ENCODE measurements at places on chromosomes 3 and 15. TPM values are rescaled to one million over a fixed set of nuclear protein-coding genes. Genes with fewer than 3 reads are reported as not detected.

GRCh38 chr15:60801395-60801794, 322.5 kb upstream of the ICE2 start:
- DNase-seq = no peak
- no peaks in the 10 kb centered on the region for H3K36me3 ChIP-seq
- H3K27me3 ChIP-seq = no peaks in the 10 kb centered on the region
- H3K4me3 ChIP-seq = no peak overlapping the region
- no peak overlapping the region for H3K27ac ChIP-seq
- peaks cover 34% of the 10 kb centered on the region for H3K4me1 ChIP-seq

DNA sequence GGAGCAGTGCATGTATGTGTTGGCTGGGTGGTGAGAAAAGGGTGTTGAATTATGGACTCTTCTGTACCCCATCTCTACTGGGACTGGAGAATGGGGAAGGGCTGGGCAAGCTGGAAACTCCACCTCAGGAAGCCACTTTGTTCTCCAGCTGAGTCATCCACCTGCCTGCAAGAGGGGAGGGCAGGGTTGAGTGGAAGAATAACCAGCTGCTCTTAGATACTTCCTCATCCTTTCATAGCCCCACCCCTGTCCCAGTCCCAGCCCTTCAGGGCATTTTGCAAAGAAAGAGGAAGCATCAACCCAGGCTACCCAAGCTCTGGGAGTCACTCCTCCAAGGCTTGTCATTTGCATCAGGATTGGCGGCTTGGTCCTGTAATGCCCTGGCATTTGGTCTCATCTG, 33.1 kb downstream of the RAB11A start:
- H3K4me3 ChIP-seq = no peak overlapping the region
- no peak for DNase-seq
- no peak overlapping the region for H3K27ac ChIP-seq
- H3K27me3 ChIP-seq = no peaks in the 10 kb centered on the region
- H3K4me1 ChIP-seq = peaks cover 12% of the 10 kb centered on the region

Gene GNAT1
- total RNA-seq = not detected

Gene TF
- total RNA-seq = 0.78 TPM

- H3K36me3 ChIP-seq = no peaks in the 10 kb centered on the region
- no peak overlapping the region for H3K4me3 ChIP-seq
- H3K27me3 ChIP-seq = no peaks in the 10 kb centered on the region
- no peak for DNase-seq
Observed at GRCh38 chr3:118501152-118501551, 533.5 kb downstream of the IGSF11 start.

- H3K4me1 ChIP-seq = no peaks in the 10 kb centered on the region
- no peaks in the 10 kb centered on the region for H3K36me3 ChIP-seq
- H3K27me3 ChIP-seq = no peaks in the 10 kb centered on the region
Observed at GRCh38 chr3:178022599-178022998, 513.6 kb upstream of the KCNMB2 start.

DNA sequence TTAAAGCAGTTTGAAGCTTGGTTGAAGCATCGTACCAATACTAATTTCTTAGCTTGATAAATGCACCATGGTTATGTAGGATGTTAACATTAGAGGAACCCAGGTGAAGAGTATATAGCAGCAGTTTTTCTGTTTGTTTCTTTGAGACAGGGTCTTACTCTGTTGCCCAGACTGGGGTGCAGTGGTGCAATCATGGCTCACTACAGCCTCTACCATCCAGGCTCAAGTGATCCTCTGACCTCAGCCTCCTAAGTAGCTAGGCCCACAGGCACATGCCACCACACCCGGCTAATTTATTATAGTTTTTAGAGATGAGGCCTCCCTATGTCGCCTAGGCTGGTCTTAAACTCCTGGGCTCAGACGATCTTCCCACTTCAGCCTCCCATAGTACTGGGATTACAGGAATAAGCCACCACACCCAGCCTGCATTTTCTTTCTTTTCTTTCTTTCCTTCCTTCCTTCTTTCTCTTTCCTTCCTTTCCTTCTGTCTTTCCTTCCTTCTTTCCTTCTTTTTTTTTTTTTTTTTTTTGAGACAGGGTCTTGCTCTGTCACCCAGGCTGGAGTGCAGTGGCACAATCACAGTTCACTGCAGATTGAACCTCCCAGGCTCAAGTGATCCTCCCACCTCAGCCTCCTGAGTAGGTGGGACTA, 6.1 kb downstream of the PEAK1 start:
- no peak overlapping the region for H3K27ac ChIP-seq
- no peaks in the 10 kb centered on the region for H3K27me3 ChIP-seq
- no peaks in the 10 kb centered on the region for H3K36me3 ChIP-seq
- peaks cover 30% of the 10 kb centered on the region for H3K4me1 ChIP-seq
- no peak for DNase-seq

DNA sequence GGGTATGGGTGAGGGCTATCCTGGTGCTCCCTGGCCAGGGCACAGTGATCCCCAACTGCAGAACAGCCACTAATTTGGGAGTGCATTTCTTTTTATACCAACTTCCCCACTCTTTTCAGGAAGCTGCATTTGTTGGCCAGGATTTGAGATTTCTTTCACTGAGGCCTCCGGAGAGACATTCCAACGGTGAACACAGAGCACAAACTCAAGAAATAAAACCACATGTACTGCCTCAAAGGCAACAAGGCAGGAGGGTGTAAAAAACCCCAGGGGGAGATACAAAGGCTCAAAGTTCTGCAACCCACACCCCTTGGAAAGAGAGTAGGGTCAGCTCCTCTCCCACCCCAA, 65.3 kb downstream of the CPN2 start:
- H3K27me3 ChIP-seq = peaks cover 21% of the 10 kb centered on the region
- DNase-seq = no peak
- no peak overlapping the region for H3K4me3 ChIP-seq
- H3K4me1 ChIP-seq = no peaks in the 10 kb centered on the region

DNA sequence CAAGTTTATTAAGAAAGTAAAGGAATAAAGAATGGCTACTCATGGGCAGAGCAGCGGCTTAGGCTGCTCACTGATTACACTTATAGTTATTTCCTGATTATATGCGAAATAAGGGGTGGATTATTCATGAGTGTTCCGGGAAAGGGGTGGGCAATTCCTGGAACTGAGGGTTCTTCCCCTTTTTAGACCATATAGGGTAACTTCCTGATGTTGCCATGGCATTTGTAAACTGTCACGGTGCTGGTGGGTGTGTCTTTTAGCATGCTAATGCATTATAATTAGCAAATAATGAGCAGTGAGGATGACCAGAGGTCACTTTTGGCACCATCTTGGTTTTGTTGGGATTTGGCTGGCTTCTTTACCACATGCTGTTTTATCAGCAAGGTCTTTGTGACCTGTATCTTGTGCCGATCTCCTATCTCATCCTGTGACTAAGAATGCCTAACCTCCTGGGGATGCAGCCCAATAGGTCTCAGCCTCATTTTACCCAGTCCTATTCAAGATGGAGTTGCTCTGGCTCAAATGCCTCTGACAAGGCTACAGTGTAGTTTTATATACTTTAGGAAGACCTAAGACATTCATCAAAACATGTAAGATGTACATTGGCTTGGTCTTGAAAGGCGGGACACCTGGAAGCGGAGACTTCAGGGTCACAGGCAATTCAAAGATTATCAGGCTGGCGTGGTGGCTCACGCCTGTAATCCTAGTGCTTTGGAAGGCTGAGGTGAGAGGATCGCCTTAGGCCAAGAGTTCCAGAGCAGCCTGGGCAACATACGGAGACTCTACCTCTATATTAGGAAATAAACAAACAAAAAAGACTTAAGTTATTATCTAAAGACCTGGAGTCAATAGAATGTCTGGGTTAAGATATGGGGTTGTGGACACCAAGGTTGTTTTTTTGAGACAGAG, 3.2 kb upstream of the BLOC1S6 start:
- H3K4me1 ChIP-seq = peaks cover 20% of the 10 kb centered on the region
- H3K27me3 ChIP-seq = peaks cover 20% of the 10 kb centered on the region
- DNase-seq = no peak
- no peak overlapping the region for H3K4me3 ChIP-seq

Gene PTH1R
- total RNA-seq = not detected

DNA sequence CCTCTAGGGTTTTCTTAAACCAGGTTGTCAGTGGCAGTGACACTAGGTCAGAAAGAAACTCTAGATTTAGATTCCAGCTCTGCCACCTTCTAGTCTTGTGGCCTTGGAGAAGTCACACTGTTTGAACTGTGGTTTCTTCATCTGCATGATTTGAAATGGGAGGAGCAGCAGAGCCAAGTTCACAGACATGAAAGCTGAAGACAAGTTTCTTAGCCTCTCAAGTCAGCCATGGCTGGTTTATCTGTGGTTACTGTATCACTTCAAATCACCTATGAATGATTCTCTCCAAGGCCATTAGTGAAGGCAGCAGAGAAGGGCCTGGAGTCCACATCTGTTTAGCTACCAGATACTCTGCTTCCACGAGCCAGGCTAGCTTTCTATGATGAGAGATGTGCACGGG, 15.6 kb downstream of the CLEC3B start:
- no peaks in the 10 kb centered on the region for H3K36me3 ChIP-seq
- peak; percentile 59 for DNase-seq
- peak overlapping the region; percentile 32 for H3K4me3 ChIP-seq
- H3K27me3 ChIP-seq = peaks cover 8% of the 10 kb centered on the region
- no peak overlapping the region for H3K27ac ChIP-seq

GRCh38 chr3:70090322-70090913, 90.9 kb downstream of the SAMMSON start:
- no peaks in the 10 kb centered on the region for H3K27me3 ChIP-seq
- no peak overlapping the region for H3K27ac ChIP-seq
- no peak for DNase-seq
- no peaks in the 10 kb centered on the region for H3K4me1 ChIP-seq
- no peaks in the 10 kb centered on the region for H3K36me3 ChIP-seq

DNA sequence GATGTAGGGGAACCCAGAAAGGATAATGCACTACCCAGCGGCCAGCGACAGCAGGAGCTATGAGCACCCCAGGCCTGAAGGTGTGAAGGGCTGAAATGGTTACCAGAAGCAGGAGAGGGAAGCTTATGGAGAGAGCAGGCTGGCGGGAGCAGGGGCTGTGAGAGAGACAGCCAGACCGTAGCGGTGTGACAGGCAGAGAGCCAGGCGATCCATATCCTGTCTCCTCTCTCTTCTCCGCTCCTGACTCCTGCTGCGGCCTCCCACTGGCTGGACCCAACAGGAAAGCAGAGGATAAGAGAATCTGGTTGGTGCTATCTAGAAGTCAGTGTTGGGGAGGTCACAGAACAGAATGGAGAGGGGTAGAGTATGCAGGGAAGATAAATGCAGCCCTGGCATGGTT, 49.9 kb downstream of the BTD start:
- peaks cover 12% of the 10 kb centered on the region for H3K36me3 ChIP-seq
- peaks cover 46% of the 10 kb centered on the region for H3K4me1 ChIP-seq
- H3K27me3 ChIP-seq = peaks cover 9% of the 10 kb centered on the region
- H3K27ac ChIP-seq = no peak overlapping the region
- no peak for DNase-seq

Gene KIF23
- total RNA-seq = 23.4 TPM

- no peaks in the 10 kb centered on the region for H3K4me1 ChIP-seq
- peaks cover 25% of the 10 kb centered on the region for H3K27me3 ChIP-seq
- peaks cover 17% of the 10 kb centered on the region for H3K36me3 ChIP-seq
- no peak overlapping the region for H3K4me3 ChIP-seq
- H3K27ac ChIP-seq = no peak overlapping the region
- no peak for DNase-seq
Observed at GRCh38 chr3:46471371-46471914, 6.7 kb upstream of the LTF start.

DNA sequence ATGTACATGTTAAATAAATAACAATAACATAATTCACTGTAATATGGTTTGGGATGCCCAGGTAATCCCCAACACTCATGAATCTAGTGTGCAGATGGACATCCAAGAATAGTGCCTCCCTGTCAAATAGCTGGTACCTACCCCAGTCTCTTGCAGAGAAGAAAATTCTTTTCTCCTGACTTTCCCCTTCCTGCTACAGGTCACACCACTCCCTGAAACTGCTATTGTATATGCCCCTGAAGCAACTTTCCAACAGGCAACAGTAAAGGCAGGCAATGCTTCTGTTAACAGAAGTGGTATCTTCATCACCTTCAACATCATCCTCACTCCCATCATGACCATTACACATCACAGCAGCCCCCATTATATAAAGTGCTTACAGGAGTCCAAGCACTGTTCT, 431.6 kb downstream of the MAGI1 start:
- no peaks in the 10 kb centered on the region for H3K27me3 ChIP-seq
- DNase-seq = no peak
- no peaks in the 10 kb centered on the region for H3K4me1 ChIP-seq
- H3K36me3 ChIP-seq = no peaks in the 10 kb centered on the region

DNA sequence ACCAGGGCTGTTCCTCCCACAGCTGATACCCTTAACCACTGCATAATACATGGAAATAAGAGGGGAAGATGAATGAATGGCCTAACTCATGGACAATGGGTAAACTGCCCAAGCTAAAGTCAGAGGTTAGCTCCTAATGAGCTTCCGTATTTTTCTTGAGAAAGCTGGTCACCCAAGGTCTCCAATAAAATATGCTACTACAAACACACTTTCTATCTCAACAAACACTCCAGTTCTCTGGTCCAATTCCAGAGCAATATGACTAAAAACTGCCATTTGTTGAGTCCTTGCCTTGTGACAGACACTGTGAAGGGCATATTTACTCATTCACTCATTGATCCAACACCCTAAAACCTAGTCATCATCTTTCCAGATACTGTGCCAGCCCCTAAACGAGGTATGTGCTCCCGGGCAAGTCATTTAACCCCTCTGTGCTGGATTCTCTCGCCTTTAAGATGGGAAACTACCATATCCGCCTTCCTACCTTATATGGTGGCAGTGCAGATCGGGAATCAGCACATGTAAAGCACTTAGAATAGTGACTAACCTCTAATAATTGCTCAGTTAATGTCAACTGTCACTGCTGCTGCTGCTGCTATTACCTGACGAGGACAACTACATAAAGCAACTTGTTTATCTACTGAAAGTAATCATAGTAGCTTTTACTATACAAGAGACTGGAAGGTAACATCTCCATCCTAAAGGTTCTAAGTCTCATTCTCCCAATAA, 89.1 kb downstream of the XXYLT1 start:
- H3K4me3 ChIP-seq = no peak overlapping the region
- DNase-seq = no peak
- H3K27ac ChIP-seq = no peak overlapping the region
- peaks cover 19% of the 10 kb centered on the region for H3K4me1 ChIP-seq

DNA sequence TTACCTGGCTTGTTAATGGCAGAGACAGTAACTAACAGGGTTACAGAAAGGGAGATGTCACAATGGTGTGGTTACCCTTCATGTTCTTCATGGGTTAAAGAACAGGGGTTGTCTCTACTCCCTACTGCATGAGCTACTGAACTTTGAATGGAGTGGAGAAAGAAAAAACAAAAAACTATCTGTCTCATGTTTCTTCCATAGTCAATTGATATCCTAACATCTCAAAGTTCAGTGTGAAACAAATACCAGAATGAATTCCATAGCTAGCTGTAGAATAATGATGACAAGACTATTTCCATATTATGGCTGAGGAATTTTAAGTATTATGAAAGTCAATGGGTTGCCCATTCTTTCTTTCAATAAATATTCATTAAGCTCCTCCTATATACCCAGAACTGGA, 161.3 kb upstream of the LPP start:
- H3K27ac ChIP-seq = peak overlapping the region; percentile 93
- peak overlapping the region; percentile 5 for H3K4me3 ChIP-seq
- no peak for DNase-seq
- peaks cover 58% of the 10 kb centered on the region for H3K4me1 ChIP-seq
- H3K36me3 ChIP-seq = peaks cover 4% of the 10 kb centered on the region

Data from natural killer cell treated with Interleukin-12 subunit alpha and Interleukin-12 subunit beta and Interleukin-15 and Interleukin-18, amount 100 ng/mL, for 72 hours (primary cell).